ENCODE measurements at places on chromosomes 4 and X.

DNA sequence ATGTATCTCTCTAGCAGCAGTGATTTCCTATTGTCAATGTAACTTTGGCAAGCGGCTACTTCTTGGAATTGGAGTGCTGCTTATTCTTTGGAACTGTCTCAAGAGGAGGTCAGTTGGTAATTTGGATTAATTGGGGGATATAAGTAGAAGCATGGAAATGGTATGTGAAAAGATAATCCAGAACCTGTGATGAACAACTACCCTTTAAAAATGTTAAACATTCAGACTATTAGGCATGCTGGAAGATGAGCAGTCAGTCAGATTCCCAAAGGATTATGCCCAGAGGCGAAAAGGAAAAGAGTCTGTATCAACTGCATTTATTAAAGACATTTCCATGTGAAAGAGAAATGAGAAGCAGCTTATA lies 62.5 kb downstream of the SEC24D start:
- DNase-seq: no peak

DNA sequence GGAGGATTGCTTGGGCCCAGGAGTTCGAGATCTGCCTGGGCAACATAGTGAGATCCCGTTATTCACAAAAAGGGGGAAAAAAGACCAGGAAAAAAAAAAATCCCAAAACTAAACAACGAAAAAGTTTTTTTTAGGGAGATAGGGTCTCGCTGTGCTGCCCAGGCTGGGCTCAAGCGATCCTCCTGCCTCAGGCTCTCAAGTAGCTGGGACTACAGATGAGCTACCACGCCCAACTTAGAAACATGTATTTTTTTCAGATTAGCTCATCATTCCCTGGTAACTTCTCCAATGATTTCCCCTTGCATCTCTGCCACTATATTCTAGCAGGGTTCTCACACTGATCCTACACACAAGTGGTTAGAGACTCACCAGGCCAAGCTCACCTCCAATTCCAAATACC lies 24.4 kb upstream of the IRAK1 start:
- DNase-seq: no peak

DNA sequence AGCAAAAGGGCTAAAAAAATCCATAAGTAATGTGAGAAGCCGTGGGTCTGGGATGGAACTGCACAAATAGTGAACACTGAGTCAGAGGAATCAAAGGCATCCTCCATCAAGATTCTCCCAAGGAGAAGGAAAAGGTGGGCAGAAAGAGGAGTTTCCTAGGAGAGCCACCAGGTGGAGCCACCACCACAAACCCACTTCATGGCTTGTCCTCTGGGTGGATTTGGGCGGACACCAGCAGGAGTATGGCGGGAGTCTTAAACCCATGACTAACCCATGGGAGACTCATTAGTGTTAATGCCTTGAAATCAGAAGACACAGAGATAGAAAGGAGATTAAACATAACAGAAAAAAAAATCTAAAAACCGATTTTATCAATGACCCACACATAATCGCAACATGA lies 147.7 kb downstream of the SH3KBP1 start:
- peak; percentile 59 for DNase-seq

GRCh38 chrX:97311066-97311778 lies 427.5 kb downstream of the RPA4 start:
- DNase-seq: no peak

DNA sequence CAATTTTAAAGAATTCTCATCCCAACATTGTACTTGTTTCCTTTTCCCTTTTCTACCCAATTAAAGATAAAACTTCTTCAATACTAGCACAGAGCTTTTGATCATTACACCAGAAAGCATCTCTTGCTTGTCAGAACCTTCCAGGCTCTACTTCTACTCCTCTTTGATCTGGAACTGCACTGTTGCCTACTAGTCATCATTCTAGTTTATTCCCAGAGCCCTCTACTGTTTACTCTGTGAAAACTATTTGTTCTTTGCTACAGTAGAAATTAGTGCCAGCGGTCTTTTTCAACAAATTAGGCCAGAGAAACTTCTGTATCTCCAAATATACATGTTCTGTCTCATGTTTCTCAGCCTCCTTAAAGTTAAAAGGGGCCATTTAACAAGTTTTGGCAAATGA lies 46.8 kb upstream of the TMPRSS11F start:
- DNase-seq: peak; percentile 12

GRCh38 chrX:31165241-31166035 lies 93.6 kb upstream of the FTHL17 start:
- no peak for DNase-seq

DNA sequence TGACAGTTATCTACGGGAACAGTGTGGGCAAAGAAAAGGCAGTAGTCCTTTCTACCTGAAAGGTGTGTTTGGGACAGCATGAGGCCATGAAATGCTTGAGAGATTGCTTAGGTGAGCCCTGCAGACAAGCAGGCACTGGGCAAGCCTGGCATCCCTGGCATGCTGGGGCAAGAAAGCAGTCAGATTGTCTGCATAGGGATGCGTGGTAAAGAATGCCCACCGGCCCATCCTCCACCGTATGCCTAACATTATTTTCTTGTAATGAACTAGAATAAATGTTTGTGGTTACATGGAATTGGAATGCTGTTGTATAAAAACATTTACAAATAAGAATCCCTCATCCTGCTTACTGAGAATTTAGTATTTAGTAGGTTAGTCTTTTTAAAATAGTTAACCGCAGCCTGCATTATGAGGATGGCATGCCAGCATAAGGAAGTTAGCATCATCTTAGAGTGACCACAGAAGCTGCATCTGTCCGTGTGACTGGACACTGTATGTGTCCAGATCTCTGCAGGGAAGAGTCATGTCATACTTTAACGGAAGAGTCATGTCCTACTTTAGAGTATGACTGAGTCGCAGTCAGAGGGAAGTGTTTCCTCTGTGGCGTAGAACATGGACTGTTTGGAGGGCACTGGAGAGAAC lies 18.9 kb downstream of the ZBTB49 start:
- no peak for DNase-seq

- DNase-seq: no peak
These were observed 139.4 kb upstream of the SCML1 start for GRCh38 chrX:17597836-17598439.

GRCh38 chrX:154013614-154014360 lies 5.9 kb downstream of the IRAK1 start:
- peak; percentile 53 for DNase-seq

GRCh38 chr4:87406462-87406861 lies 15.5 kb upstream of the HSD17B11 start:
- peak; percentile 25 for DNase-seq

DNA sequence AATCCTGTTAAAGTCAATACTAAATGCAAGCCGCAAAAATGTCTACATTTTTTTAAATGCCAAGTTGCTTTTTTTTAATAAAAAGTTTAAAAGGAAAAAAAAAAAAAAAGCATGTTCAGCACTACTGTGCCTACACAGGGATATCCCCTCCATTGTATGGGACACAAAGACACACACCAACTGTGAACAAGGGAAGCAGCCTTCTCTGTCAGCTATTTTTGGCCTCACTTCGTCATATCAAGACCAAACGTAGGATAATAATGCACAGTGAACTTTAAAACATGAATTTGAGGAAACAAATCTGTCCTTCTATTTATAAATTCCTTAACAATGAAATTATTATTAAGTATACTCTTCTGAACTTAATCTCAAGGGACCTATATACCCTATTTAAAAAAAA lies 4.4 kb downstream of the FBXW7 start:
- DNase-seq: no peak

- no peak for DNase-seq
These were observed 19.8 kb upstream of the PHKA2 start for GRCh38 chrX:19003756-19004155.

DNA sequence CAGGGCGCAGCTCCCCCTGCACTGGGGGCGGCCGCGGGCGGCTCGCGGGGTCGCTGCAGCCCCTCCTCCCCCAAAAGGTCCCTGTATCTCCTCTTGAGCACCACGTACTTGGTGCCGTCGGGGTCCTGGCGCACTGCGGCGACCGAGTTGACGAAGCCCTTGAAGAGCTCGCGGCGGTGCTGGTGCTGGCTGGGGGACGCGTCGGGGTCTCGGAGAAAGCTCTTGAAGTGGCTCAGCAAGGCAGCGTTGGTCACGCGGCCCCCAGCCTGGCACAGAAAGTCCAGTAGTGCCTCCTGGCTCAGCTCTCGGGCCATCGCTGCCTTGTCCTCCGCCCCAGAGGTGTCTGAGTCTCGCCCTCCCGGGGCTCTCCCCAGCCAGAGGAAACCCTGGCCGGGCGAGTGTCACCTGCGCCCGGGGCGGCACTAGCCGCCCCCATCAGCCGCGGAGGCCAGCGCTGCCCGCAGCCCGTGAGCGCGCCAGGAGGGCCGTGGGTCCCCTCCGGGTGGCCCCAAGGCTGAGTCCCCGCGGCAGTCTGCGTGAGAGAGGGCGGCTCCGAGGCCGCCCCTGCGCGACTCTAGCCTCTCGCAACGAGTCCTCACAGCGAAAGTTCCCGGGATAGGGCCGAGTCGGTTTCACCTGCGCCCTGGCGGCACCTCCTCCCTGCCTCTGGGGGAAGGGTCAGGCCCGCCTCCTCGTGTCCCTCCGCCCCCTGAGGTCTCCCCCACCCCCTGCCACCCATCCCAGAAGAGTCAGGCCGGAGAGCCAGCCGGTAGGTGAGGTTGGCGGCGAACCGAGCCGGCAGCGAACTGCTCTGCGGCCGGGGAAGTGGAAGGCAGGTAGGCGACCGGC lies at the start of gene SOWAHB:
Gene SOWAHB (minus strand): TSS at position 609 of the 849 bp plus-strand sequence. CDS start 295 bp downstream, at position 314.
- no peak for DNase-seq

DNA sequence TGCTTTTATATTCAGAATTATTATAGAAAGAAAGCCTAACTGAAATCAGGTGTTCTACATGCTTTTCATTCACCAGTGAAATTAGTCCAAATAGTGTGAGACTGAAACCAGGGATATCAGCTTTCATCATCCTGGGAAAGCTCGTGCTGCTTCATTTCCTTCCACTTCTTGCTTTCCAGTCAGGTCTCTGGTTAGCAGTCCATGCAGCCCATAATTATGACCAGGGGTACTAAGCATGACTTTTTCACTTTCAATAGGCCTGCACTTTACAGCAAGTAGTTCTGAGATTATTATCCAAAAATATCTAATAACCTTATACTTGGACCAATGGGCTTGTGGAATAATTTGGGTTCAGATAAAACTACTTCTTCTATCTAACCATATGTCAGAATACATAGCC lies 673.2 kb upstream of the MAGEB2 start:
- no peak for DNase-seq

GRCh38 chrX:110045421-110045820 lies 42.5 kb downstream of the TMEM164 start:
- no peak for DNase-seq

DNA sequence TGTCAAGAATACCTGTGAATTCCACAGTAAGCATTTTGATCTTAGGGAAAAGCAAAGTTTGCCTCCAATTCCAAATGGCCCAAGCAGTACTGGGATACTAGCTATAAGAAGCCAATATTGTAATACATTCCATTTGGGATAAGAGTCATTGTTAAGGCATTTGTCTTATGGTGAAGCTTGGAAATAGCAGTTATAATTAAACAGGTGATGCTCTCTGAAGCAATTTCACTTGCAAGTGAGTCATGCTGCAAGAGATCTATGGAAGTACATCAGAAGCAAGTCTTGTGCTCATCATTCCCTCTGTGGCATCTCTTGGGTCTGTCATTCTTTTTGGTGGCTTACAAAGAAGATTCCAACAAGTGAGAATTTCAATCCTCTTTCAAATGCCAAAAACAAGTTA lies 386.4 kb upstream of the RPS6KA3 start:
- no peak for DNase-seq

DNA sequence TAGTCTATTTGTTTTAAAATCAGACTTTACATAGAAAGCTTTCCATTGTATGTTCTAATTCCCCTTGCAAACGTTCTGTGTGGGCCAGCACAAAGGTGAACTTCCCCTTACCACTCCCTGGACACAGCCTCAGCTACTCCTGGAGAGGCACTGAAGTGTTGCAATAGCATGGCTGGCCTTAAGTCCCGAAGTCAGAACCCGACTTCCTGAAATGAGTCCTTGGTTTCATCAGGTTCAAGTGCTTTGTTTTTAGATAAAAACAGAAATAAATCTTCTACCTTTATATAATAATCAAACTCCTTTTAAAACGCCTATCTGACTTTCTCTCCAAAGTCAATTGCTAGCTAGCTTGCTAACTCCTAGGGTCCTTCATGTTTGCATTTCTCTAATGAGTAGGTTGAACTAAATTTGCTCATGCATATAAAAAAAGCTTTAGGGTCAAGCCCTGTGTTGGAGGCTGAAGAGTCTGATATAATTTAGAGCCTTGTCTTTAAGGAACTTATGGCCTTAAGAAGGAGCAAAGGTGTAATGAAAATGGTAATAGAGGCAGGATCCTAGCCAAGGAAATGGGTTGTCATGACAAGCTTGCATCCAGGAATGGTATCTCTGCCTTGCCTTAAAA lies 9.0 kb downstream of the BMP3 start:
- DNase-seq: peak; percentile 67

- DNase-seq: peak; percentile 42
These were observed 29.6 kb upstream of the ERVMER34-1 start for GRCh38 chr4:52780617-52781354.

DNA sequence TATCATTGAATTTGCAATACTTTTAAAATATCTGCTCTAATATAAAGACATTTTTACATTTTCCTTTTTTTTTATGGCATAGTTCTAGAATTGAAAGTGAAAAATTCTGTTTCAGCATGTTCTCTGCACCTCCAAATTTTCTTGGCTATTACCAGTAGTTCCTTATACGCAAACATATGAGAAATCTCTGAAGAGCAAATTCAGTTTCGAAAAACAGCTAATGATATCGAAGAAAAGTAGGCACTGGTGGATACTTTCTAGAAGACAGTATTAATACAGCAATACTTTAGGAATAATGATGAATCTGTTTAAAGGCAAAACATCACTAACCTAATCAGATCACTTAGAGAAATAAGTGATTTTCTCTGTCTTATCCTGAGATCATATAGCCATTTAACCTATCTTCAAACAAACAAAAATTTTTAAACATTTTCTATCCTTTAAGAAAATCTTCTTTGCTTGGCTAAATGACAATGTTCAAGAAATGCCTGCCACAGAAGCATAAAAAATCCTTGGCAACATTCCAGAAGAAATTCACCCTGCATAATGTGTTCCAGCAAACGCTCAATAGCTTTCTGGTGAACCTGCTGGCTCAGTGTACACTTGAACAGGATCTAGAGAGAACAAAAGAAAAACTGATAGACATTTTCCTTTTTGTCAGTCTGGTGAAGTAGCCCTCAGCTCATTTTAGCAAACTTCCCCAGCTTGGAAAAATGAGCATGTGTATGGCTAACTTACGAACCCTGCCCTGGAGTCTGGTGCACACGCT lies 51.2 kb upstream of the KLF3 start:
- no peak for DNase-seq

DNA sequence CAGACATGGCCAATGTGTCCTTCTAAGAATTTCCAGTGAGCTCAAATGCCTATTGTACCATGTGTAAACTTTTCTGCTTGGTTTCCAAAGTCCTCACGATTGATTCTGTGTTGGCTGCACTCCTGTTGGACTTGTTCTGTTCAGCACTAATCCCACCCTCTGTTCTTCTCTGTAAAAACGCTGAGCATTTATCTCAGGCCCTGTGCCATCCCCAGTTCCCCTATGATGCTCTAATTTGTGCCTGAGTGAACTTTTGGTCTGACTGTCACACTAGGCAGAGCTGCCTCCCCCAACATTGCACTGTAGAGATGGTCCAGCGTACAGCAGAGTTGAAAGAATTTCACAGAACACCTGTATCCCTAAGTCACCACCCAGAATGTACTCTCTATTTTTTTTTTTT lies 76.1 kb upstream of the STS start:
- DNase-seq: no peak

GRCh38 chr4:118113220-118113619 lies 78.9 kb downstream of the NDST3 start:
- peak; percentile 21 for DNase-seq

- peak; percentile 34 for DNase-seq
These were observed 70.7 kb upstream of the NFKB1 start for GRCh38 chr4:102430461-102430910.

- peak; percentile 2 for DNase-seq
These were observed 992.6 kb downstream of the NLGN4X start for GRCh38 chrX:5236096-5236495.

All from NAMALWA (cell line).